Inflammatory macrophage treated with lipopolysaccharide for 1 hour (primary cell): ENCODE measurements at places on chromosomes 4 and X.

DNA sequence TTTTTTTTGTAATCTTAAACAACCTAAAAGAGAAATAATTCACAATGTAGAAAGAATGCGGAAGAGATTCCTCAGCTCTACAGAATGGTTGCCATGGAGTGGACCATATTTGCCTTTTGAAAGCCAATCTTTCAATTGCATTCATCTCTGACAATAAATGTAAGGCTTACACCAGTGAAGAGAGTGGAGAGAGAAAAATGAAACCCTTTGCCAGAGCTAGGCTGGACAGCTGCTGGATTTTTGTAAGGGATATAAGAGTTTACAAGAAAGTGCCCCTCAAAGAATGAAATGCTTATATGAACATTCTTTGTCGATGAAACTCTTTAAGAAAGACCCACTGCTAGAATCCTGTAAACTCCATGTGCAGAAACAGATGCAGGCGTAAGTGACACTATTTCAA is 66.0 kb upstream of the FAT1 start:
- DNase-seq: no peak

DNA sequence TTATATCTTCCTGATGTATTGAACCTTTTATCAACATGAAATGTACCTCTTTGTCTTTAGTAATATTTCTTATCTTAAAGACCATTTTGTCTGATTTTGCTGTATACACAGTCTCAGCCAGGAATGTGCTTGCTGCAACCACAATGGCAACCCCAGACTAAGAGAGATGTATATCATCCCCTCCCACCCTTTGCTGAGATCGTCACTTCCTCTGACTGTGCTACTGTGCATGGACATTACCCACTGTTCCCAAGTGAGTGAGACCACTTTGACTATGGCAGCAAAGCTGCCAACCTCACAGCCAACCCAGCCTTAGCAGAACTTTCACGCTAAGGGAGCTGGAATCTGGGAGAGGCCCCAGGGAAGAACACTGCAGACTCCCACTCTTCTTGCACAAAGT is 46.0 kb downstream of the EIF2S3 start:
- DNase-seq: no peak

DNA sequence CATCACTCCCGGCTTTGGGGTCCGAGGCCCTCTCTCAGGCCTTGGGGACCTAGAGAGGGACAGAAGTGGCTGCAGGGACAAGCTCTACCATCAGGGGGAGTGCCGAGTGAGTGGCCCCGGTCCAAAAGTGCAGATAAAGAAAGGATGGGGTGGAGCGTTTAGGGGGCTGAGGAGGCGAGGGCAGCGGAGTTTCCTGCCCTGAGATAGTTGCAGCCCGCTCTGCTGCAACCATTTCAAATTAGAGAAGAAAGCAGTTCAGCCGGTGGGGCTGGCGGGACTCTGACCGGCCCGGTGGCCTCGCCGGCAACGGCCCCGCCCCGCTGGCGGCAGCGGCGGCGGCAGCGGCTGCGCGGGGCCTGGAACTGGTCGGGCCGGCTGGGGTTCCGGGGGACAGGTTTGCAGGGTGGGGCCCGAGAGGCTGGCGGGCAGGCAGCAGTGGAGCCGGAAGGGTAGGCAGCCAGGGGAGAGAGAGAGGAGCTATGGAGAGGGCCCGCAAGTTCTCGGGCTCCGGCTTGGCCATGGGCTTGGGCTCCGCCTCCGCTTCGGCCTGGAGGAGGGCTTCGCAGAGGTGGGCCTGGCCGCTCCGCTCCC is 7.6 kb downstream of the DLG3 start:
- peak; percentile 62 for DNase-seq

DNA sequence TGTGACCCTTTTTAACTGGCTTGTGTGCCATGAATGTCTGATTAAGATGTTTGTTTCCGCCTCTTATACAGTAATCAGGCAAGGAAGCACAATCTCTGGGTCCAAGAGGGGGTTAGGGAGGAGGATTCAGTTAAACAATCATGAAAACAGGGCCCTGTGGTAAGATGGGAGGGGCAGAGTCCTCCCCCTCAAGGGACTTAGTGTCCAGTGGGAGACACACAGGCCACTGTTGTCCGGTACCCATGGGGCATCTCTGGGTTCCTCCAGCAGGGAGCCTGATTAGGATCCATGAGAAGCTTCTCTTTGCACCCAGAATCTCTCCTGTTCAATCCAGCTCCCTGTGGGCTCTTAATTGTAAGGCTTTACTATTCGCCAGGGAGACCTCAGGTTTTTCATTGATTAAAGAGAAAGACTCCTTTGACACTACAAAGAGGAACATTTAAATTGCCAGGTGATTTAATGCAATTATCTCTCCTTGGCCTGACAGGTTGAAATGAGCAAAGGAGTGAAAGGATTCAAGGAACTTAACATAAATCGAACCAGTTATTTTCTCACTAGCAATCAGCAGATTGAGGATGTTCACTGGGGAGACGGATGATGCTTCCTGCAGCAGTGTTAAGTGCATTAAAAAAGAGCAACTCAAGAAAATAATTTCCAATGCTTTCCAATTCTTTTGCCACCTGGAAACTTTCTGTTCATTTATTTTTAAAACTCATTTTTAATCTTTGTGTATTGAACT is 225.4 kb downstream of the PTTG2 start:
- no peak for DNase-seq

DNA sequence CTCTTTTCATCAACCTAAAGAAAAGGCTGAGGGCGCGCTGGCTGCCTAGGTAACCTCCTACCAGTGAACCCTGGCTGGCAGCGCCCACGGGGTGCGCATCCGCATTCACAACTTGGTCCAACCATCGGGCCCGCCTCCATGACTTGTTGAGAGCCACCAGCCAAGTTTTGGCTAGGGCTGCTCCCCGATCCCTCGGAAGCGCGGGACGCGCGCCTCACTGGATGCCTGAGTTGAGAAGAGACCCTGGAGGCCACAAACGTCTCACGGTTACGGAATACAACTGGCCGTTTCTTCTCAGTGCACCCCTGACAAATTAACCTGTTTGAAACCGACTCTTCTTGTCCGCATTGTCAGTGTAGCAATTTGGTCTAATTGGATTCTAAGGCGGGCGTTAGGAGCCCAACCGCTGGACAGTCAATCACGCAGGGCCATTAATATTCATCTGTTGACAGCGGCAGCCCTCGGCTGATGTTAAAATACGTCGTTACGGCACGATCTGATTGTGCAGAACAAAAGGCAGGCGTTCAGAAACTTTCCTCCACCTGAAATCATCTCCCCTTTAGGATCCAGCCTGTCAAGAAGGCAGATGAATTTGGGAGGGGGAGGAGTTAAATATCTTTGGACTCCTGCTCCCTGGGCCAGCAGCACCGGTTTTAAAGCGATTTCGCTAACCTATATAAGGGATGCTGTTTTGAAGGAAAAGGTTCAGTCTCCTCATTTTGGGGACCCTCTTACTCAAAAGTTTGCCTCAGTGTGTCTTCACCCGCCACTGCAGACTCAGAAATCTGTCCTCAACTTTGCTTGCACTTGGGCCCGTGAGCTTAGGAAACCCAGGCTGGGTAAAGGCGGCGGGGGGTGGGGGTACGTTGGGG is 1.2 kb downstream of the GPC3 start:
- DNase-seq: no peak

- DNase-seq: peak; percentile 7
Measured at GRCh38 chr4:21765810-21766407, 182.7 kb downstream of the KCNIP4 start.

DNA sequence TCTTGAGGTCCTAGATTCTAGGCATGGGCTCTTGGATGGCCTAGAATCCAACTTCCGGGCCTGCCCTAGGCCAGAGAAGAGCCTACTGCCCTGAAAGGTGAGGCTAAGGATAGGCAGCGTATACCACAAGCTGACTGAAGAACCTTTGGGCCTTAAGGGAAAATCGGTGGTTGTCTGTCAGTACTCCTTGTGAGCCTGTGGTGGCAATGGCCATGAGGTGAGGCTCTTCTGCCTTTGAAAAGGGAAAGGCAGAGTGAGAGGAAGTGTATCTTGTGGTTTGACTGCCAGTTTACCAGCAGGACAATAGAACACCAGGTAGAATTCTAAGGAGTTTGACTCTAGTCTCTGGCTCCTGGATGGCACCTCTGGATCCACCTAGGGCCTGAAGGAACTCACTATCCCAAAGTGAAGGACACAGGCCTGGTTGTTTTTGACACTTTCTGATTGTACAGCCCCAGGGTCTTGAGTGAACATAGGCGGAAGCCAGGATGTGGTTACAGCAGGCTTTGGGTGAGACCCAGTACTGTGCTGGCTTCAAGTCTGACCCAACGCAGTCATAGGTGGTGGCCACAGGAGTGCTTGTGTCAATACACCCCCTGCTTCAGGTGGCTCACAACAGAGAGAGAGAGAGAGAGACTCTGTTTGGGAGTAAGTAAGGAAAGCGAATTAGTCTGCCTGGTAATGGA is 20.9 kb downstream of the ITIH6 start:
- no peak for DNase-seq

GRCh38 chr4:99654361-99654761 is 3.3 kb downstream of the C4orf54 start:
- no peak for DNase-seq

DNA sequence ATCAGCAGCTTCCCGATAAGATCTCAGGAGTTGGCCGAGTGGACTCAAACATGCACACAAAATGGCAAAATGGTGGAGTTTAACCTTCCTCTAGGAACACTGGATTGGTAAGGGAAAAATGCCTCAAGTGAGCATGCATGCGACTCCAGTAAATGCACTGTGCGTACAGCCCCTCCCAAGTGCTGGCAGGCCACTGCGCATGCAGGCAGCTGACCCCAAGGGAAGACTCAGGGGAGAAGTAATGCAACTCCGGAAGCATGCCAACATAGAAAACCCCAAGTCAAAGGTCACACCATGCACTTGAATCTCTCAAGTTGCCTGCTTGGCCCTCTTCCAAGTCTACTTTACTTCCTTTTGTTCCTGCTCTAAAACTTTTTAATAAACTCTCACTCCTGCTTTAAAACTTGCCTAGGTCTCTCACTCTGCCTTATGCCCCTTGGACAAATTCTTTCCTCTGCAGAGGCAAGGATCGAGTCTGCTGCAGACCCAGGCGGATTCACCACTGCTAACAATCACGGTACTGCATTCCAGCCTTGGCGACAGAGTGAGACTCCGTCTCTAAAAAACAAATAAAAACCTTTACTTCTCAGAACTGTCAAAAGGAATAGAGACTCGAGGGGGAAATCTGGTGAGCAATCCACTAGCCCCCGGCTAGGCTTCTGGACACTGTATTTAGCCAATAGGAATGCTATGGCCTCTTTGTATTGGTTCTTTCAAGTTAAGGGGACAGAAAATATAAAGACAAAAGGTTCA is 33.5 kb downstream of the NYX start:
- no peak for DNase-seq

DNA sequence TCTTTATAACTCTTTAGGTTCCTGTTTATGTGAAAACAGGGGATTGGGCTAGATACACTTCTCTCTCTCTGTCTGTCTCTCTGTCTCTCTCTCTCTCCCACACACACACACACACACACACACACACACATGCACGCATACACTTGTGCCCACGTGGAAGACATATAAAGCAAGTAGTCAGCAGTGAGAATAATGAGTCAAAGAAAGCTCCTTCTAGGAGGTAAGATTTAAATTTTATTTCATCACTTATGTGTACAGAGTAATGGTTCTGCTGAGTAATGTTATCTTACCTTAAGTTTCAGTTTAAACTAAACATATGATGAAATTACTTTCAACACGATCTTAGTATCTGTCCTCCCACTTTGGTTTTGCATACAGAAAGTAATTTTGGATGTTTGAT is 243.0 kb upstream of the TEX13A start:
- DNase-seq: no peak

GRCh38 chr4:170336238-170336775 is 246.6 kb upstream of the AADAT start:
- DNase-seq: no peak

GRCh38 chr4:181119186-181119585 is 1124.0 kb upstream of the TENM3 start:
- no peak for DNase-seq

DNA sequence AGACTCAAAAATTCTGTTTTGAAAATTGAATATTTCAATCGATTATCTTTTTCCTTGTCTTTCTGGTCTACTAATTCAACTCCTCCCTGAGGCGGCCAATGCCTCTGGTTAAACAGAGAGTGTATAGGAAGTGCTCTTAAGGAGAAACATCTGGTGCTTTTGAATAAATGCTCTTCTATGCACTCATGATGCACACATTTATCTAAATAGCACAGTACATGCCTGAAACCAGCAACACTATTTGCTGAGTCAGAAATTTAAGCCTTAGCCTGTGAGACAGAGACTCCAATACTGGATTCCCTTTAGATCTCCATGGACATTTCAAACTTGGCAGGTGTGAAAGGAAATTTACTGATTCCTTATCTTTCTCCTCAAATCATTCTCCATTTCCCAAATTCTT is 118.6 kb downstream of the SLIT2 start:
- no peak for DNase-seq

DNA sequence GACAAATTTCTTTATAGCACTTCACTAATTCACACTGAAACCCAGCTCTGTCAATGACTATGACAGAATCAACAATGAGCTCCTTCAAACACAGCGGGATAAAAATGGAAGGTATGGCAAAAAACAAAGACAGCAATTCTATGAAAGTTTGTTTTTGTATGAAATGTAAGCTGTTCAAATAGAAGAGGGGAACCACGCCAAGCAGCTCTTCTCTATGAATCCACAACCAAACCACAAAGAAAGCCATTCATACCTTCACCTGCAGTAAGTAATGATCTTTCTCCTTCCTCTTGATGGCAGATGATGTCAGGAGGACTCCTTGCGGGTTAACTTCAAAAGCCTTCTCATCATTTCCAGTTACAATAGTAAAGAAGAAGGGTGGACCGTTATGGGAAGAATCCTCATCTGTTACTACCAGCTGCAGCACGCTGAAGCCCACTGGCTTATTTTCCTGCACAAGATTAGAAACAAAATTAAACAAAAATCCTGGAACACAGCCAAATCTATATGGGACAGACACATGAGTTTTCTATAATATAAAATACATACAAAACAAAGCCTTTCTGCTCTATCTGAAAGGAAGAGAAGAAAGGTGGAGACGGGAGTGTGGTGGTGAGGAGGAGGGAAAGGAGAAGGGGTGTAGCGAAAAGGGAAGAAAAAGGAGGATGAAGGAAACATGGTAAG is 48.9 kb upstream of the MTNR1A start:
- no peak for DNase-seq

- no peak for DNase-seq
Measured at GRCh38 chrX:16213961-16214360, 46.7 kb downstream of the MAGEB17 start.

- no peak for DNase-seq
Measured at GRCh38 chrX:131392666-131393065, 103.6 kb upstream of the IGSF1 start.

DNA sequence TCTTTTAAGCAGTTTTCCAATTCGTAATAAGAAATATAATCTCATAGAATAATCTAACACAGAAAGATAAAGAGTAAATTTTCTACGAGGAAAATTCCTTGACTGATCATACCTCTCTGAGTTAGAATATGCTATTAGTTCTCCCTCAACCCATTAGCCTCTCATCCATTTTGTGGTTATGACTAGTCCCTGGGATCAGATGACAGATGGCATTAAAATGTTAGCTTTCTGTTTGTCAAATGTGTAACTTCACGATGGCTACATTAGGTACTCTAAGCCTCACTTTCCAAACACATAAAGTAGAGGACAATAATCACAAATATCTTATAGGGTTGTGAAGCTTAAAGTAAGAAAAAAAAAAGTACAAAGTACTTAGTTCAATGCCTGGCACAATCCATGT is 112.2 kb downstream of the ZAR1 start:
- DNase-seq: no peak
